ENCODE measurements at places on chromosomes 6 and 20.

- no peak for DNase-seq
Observed at GRCh38 chr20:32315891-32316290, 38.4 kb downstream of the KIF3B start.

- DNase-seq = no peak
Observed at GRCh38 chr20:20731000-20731944, 18.8 kb upstream of the RALGAPA2 start.

DNA sequence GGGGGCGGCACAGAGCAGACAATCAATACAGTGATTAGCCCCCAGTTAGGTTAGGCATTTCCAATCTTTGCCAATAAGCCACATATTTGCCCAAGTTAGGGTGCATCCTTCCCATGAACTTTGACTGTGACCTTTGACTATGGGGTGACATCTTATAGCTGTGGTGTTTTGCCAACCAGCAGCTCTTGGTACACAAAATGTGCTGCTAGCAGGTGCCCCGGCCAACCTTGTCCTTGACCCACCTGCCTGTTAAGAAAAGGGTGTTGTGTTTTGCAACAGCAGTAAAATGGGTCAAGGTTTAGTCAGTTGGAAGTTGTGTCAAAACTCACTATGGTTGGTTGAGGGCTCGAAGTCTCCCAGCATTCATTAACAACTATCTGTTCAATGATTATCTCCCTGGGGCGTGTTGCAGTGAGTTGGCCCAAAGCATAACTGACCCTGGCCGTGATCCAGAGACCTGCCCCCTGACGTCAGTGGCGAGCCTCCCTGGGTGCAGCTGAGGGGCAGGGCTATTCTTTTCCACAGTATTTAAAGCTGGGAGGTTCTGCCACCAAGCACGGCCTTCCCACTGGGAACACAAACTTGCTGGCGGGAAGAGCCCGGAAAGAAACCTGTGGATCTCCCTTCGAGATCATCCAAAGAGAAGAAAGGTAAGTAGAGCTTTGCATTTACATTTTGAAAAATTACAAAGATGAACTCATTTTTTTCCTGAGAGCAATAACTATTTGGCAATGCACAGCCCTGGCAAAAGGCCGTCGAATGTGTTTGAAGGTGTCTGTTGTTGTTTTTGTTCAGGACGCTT is at the start of gene PCK1:
TSS of gene PCK1 (plus strand) at position 557 of the 802 bp plus-strand sequence. CDS start 302 bp downstream, outside the sequence.
- no peak for DNase-seq

GRCh38 chr6:165205632-165206031 is 103.8 kb downstream of the C6orf118 start:
- no peak for DNase-seq

DNA sequence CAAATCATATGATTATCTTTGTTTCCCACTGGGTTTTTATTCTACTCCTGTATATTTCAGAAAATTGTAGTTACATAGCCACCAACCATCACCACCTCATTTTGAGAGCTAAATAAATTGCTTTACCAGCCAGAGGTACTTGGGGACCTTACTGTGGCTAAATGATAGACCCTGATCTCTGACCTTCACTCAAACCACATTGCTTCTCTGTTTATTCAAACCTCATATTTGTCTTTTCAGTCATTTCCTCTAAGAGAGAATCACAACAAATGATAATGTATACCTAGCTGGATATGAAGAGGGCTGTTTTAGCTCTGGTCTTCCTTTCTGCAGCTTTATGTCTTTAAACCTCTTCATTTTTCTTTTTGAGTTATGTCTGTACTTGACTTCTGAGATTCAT is 142.8 kb downstream of the ADGB start:
- DNase-seq = no peak

Measured in stimulated activated CD4-positive, alpha-beta T cell treated with anti-CD3 and anti-CD28 coated beads, Interleukin-2, amount 100 ng/mL, for 24 hours (primary cell).